ENCODE measurements at places on chromosomes 4 and X.

GRCh38 chr4:27638163-27638915 lies 777.7 kb downstream of the STIM2 start:
- DNase-seq = no peak

- no peak for DNase-seq
These were observed 108.2 kb downstream of the PCDH7 start for GRCh38 chr4:30828264-30828926.

- DNase-seq = no peak
These were observed 287.7 kb downstream of the BMPR1B start for GRCh38 chr4:95045429-95045828.

- no peak for DNase-seq
These were observed 140.2 kb downstream of the SLIT2 start for GRCh38 chr4:20391912-20392311.

DNA sequence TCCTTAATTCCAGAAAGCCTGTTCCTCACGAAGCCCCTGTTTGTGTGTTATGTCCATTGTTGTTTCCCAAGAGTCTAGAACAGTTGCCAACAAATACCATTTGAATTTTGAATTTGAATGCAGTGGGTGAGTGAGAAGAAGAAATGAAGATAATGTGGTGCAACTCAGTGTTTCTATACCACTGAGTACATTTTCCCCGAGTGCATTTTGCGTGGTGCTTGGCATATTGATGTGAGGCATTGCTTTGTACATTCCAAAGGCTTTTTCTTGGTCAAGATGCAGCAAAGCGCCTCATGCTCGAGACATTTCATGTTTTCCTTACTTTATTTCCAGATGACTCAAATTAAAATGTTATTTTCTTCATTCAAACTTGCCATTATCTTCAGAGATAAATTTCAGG lies 253.1 kb upstream of the RPS6KA3 start:
- DNase-seq = no peak

- no peak for DNase-seq
These were observed 21.3 kb upstream of the PDGFC start for GRCh38 chr4:156992943-156993342.

DNA sequence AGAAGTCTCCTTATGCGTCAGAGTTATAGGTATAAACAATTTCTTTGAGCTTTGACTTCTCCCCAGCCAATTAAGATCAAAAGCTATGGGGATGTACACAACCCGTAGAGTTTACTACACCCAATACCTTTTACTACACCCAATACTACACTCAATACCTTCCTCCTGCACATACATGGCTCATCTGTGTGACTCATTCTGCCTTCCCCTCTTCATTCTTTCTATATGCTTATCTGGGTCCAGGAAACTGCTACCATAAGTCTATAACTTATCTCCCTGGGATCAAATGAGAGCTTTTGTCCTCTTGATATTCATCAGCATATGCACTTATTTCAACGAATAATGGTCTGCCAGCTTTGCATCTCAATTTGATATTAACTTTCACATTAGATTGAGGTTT lies 28.2 kb downstream of the ANKRD50 start:
- no peak for DNase-seq

GRCh38 chr4:84648863-84649647 lies 66.1 kb downstream of the CDS1 start:
- DNase-seq = peak; percentile 25

- DNase-seq = no peak
These were observed 61.2 kb downstream of the STARD8 start for GRCh38 chrX:68708503-68709290.

DNA sequence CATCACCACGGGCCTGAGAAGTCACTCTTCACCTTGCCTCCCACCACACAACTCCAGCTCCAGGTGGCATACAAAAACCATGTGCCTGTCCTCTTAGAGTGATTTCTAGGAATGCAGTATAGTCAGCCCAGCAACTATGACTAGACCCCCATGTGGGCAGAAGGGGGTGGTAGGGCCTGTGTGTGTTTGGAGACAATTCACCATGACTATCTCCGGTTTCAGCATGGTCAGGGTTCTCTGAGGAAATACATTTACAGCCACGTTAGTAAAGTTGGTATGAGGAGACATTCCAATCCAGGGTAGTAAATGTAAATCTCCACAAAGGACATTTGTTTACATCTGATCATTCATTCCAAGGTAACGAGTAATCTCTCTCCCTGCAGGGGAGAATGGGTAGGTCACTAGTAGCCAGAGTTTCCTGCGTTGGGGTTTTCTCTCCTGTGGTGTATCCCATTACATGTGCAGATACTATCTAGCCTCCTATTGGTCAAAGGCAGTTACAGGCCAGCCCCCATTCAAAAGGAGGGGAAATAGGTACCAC lies 4.2 kb upstream of the MTMR1 start:
- no peak for DNase-seq

GRCh38 chr4:40953283-40954087 lies 203.7 kb downstream of the NSUN7 start:
- peak; percentile 81 for DNase-seq

GRCh38 chr4:102477657-102478056 lies 23.5 kb upstream of the NFKB1 start:
- DNase-seq = no peak

DNA sequence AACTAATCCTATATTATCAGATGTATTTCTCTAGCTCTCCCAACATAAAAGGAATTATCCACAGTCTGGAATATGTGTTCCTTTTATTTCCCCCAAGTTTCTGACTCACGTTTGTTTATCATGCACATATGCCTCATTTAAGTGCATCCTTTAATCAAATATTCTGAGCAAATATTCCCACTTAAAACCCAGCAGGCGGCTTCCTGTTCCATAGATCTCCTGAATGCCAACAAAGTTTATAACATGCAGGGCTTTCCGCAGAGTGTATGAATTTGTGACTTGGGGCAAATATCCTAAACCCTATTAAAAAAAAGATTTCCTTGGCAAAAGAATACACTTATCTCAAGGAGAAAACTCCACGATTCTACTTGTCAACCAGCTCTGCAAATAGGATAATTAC lies 16.9 kb downstream of the GLRA2 start:
- no peak for DNase-seq

DNA sequence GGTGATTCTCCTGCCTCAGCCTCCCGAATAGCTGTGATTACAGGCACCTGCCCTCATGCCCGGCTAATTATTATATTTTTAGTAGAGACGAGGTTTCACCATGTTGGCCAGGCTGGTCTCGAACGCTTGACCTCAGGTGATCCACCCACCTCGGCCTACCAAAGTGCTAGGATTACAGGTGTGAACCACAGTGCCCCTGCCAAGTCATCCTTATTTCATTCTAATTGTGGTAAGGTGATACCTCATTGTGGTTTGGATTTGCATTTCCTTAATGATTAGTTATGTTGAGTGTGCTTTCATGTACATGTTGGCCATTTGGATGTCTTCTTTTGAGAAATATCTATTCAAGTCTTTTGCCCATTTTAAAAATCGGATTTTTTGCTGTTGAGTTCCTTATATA lies 93.0 kb downstream of the USP9X start:
- no peak for DNase-seq

- no peak for DNase-seq
These were observed 454.2 kb downstream of the GRIA2 start for GRCh38 chr4:157674699-157675098.

GRCh38 chr4:75340561-75340960 lies 173.6 kb downstream of the RCHY1 start:
- DNase-seq = no peak

DNA sequence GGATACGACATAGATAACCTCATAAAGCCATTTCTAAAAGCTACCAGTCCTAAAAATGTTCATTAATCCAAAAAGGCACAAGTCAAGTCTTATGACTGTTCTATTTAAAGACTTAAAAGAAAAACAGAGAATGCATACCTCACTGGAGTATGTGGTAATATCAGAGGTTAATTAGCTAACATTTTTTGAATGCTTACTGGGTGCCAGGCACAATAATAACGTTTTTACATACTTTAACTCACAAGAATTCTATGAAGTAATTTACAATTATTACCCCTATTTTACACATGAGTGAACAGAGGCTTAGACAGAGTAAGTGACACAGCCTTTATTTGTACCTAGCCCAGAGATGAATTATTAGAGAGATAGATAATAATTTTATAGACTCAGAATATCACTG lies 207.5 kb downstream of the PDGFC start:
- DNase-seq = no peak

- DNase-seq = no peak
These were observed 90.6 kb downstream of the MID1IP1 start for GRCh38 chrX:38891641-38892413.

GRCh38 chr4:7052923-7053715 lies 9.9 kb downstream of the TADA2B start:
- DNase-seq = peak; percentile 64

DNA sequence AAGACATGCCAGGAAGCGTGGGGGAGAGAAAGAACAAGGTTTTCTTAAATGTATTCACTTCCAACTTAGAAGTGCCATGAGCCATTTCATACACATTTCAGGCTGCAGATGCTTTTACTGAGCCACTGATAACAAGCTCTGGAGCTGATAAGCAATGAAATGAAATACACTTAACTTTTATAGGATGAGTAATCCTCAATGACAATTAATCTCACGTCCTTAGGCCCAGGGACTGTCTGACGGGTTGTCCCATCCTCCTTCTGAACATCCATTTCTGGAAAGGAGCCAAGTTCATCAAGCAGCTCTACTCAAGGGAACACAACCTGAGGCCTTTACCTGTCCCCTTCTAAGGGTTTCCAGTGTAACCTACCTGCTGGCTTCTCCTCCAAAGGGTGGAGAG lies 121.2 kb downstream of the PARM1 start:
- no peak for DNase-seq

DNA sequence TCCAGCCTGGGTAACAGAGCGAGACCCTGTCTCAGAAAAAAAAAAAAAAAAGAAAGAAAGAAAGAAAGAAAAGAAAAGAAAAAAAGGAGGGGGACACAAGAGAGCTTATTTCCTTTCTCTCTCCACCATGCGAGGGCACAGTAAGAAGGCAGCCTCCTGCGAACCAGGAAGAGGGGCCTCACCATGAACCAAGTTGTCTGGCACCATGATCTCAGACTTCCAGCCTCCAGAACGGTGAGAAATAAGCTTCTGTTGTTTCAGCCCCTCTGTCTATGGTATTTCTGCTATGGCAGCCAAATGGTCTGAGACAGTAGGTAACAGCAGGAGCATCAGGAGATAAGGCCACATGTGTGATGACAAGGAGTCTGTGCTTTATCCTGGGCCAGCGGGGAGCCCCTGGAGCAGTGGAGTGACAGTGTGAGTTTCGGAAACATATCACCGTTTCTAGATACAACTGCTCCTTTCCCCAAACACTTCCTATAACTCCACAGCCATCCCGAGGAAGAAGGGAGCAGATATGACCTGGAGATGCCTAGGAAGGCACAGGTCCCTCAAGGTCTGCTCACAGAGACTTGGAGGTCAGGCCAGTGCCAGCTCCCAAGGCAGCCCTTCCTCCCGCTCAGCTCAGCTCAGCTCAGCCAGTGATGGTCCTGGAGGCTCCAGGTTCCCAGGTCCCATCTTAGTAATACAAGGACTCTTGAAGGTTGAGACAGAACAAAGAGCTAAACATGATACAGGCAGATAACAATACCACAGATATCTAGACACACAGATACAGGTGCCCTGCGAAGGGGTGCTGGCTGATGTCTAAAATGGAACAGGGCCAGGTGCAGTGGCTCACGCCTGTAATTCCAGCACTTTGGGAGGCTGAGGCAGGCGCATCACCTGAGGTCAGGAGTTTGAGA lies 17.7 kb downstream of the JAKMIP1 start:
- no peak for DNase-seq

- no peak for DNase-seq
These were observed 205.1 kb downstream of the STK32B start for GRCh38 chr4:5256421-5256820.

DNA sequence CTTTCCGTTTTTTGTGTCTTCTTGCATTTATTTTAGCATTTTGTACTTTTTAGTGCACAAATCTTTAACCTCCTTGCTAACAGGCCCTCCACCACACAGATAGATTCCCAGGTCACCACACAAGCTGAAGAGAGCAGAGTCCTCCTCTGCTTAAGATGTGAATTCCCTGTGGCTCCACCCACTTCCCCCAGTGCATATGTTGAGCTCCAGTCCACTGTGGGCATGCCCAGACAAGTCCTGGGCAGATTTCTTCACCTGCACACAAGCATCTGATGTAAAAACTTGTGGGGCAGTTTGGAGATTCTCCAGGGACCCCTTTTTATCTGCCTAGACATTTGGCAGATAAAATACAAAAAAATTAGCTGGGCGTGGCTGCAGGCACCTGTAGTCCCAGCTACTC lies 19.8 kb upstream of the PASD1 start:
- DNase-seq = no peak

DNA sequence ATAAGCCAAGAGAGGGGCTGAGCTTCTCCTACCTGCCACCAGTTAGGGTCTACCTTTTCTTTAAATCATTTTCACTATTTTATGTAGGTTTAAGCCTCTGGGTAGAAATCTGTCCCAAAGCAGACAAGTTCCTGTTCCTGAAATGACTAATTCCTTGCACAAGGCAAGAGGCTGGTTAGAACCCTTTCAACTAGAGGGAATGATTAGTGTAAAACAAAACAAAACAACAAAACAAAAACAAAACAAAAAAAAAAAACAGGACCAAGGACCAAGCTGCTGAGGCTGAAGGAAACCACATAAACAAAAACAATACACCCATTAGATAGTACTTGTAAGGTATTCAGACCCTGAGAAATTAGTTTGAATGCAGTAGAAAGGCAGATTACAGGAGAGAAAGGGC lies 62.7 kb downstream of the MAML3 start:
- no peak for DNase-seq

- no peak for DNase-seq
These were observed 117.7 kb downstream of the RELL1 start for GRCh38 chr4:37568489-37568888.

DNA sequence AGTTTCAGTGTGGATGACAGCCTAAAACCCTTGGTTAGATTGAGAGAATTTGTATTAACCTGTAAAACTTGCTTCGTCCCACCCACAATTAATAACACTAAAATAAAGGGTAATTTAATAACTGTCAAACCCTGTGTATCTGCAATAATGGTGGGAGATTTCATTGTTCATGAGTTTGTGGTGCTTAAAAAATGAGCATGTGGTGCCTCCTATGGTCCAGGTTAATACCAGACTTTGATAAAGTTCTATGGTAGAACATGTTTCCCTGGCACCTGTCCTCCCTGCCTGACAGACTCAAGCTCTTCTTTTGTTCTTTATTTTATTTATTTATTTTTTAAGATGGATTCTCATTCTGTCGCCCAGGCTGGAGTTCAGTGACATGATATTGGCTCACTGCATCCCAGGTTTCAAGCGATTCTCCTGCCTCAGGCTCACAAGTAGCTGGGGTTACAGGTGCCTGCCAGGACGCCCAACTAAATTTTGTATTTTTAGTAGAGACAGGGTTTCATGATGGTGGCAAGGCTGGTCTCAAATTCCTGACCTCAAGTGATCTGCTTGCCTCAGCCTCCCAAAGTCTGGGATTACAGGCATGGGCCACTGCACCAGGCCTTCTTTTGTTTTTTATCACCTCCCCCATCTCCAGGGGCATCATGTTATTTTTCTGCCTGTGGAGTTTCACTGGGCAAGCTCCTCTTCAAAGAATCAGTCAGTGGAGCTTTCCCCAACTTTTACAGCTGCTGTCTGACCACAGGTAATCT lies 289.2 kb downstream of the NR3C2 start:
- no peak for DNase-seq

Measured in lung (tissue), 17 donors.